ENCODE measurements at places on chromosomes 1 and 21.

GRCh38 chr1:179785031-179785431 is 41.9 kb downstream of the FAM163A start:
- no peak for DNase-seq

DNA sequence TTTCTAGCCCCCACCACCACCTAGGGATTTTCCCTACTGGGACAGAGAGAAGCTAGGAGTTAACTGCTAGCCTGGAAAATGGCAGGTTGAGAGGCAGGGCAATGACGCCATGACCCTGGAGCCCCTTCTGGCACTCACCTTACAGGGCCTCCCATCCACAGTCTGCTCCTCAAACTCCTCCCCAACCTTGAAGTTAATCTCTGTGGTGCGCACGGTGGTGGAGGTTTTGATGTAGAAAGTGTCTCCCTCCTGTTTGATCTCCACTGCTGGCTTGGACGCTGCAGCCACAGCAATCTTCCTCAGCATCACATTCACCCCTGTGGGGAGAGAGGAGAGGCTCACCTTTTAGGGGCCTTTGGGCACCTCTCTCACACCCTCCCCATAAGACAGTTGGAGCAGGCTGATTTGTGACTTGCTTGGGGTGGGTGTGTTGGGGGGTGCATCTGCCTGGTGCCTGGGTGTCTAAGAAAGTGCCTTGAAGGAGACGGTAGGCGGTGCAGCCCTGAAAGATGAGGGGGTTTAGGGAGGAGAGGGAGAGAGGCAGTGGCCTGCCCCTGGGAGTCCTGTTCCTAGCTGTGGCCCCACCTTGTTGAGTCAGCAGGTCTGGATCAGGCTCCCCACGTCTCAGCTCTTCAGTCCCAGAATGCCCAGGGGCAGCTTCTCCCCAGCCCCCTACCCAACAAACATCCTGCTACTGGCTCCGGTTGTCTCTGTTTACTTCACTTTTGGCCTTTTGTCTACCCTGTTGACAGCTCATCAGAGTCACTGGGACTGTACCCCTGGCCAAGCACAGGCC is 4.4 kb downstream of the CRABP2 start:
- DNase-seq, result no peak

DNA sequence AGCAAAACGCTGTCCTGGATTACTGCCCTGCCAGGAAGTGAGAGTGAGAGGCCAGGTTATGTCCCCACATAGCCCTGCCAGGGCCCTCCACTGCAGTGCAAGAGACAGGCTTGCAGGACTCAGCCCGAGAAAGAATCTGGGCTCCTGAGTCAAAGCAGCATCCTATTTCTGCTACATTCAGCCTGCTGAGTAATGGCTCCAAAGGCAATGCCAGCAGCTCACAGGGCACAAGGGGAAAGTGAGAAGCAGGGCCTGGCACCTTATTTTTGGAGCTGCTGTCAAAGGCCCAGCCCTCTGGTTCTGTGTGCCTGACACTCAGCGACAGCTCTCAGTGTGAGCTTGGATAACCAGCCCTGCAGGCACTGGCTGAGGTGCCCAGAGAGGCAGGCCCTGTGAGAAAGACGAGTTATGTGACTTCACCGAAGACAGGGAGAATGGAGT is 83.9 kb downstream of the DTL start:
- DNase-seq, result no peak

DNA sequence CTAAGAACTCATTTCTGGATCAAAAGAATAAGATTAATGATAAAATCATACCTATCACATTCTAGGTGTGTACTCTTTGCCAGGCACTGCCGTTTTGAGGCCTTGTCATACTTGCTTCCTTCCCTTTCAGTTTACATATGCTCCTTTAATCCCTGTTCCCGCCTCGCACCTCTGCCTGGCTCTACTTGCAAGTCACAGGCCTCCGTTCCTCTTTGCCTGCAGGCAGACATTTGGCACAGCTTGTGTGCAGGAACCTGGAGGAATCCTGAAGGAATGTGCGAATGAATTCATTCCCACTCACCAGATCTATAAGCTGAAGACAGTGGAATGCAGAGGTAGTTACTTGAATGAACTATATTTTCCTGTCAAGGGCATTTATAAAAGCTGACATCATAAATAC is 13.8 kb downstream of the WLS start:
- DNase-seq, result no peak

DNA sequence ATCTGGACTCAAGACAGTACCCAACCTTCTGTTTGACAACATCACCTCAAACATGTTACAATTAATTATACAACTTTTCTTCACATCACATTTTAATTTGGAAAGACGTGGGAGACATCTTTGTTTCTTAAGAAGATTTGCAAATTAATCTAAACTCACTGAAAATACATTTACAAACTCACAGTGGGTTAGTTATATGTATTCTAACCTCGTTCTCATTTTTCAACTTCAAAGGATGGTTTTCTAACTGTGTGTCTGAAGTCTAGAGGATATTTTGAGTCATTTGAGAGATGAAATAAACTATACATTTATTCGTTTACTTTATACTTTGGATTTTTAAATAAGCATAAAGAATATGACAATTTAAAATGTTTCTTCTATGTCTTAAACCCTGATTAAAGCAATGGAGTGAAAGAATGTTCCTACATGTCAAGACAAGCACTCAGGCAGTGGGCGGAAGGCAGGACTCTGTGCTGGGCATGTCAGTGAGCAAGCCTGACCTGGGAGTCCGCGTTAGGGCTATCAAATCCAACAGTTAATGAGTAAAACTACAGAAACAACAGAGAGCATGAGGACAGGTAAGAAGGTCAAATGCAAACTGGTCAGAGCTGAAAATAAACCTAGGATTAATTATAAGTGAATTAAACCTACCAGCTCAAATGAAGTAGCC is 76.5 kb upstream of the CTTNBP2NL start:
- no peak for DNase-seq

GRCh38 chr1:222346955-222347354 is 200.9 kb downstream of the HHIPL2 start:
- no peak for DNase-seq

GRCh38 chr21:44390886-44391285 is 37.5 kb downstream of the TRPM2 start:
- DNase-seq, result no peak

GRCh38 chr1:175673371-175674150 is 69.8 kb downstream of the TNR start:
- no peak for DNase-seq

GRCh38 chr21:31509194-31510017 is 150.1 kb upstream of the SOD1 start:
- no peak for DNase-seq

GRCh38 chr1:94543001-94543400 is 1.4 kb upstream of the F3 start:
- no peak for DNase-seq

DNA sequence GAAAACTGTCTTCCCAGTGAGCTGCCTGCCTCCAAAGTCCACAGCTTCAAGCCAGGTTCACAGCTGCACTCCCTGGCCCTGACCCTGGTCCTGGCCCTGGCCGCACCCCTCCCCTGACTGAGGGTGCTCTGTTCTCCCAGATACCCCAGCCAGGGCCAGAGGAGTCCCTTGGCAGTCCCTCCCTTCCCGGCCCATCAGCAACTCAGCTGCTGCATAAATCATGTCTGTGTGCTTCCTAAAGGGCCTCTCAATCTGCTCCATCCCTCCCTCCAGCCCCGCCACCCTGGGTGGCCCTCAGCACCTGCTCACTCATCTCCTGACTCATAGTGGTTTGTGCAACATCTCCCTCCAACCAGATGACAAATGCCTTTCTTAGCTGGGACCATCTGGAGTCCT is 24.8 kb upstream of the C1orf174 start:
- DNase-seq, result no peak

GRCh38 chr1:28144203-28145135 is 32.0 kb downstream of the PTAFR start:
- DNase-seq, result no peak

DNA sequence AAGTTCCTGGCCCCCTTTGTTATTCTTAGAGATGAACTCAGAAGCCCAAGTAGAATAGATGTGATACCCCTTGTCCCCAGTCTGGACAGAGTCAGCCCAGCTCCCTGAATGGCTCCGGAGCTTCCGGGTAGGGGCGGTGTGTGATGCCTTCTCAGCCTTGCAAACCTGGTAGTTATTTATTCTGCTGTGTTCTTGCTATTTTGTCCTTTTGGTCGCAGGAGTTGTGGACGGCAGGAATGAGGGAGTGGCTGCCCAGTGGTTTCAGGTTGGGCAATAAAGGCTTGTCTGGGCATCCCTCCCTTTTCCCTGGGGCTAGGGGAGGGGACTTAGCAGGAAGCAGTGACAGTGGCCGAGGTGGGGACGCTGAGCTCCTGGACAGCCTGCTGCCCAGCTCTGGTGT is 2.8 kb downstream of the PTPRU start:
- no peak for DNase-seq

DNA sequence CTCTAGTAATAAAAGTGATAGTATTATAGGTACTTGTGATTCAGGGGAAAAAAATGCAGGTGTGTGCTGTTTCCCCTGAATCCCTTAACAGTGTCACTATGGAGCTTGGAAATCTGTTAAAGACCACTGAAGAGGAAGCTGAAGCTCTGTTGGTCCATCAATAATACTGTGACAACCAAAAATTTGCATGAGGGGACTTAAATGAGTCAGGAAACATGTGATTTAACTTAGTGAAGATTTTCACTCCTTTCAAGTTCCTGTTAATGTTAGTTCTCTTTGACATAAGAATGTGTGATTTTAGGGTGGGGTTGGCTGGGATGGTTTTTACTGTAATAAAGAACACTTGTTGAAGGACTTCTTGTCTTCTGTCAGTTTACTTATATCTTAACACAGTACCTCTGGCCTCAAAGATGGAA is 32.0 kb downstream of the VANGL2 start:
- no peak for DNase-seq
